ENCODE measurements at places on chromosomes 6 and 20. TPM values are rescaled to one million over a fixed set of nuclear protein-coding genes. Genes with fewer than 3 reads are reported as not detected.
A peak's percentile ranks its signal among the peaks of the same experiment; 100 is the strongest.

GRCh38 chr6:39824030-39824926 lies 32.1 kb downstream of the DAAM2 start:
- H3K36me3 ChIP-seq, result no peaks in the 10 kb centered on the region
- no peak for DNase-seq
- no peak overlapping the region for H3K27ac ChIP-seq
- H3K4me3 ChIP-seq, result no peak overlapping the region
- H3K4me1 ChIP-seq, result no peaks in the 10 kb centered on the region
- no peaks in the 10 kb centered on the region for H3K27me3 ChIP-seq

DNA sequence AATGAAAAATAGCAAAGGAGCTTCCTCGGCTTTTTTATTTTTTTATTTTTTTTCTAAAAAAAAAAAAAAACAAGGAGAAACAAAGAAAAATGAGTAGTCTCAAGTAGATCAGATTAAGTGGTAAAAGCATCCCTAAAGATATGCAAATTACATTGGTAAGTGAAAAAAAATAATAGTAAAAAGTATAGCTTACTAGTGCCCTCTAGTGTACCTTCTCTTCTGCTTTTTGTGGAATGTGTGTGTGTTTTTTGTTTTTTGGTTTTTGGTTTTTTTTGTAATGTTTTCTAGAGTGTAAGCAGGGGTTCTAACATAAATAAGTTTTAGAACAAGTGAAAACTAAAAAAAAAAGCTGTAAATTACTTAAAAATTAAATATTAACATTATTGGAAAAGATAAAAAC lies 1062.0 kb downstream of the HACE1 start:
- no peak for DNase-seq
- no peak overlapping the region for H3K27ac ChIP-seq
- H3K4me3 ChIP-seq, result no peak overlapping the region
- no peaks in the 10 kb centered on the region for H3K27me3 ChIP-seq
- no peaks in the 10 kb centered on the region for H3K4me1 ChIP-seq

DNA sequence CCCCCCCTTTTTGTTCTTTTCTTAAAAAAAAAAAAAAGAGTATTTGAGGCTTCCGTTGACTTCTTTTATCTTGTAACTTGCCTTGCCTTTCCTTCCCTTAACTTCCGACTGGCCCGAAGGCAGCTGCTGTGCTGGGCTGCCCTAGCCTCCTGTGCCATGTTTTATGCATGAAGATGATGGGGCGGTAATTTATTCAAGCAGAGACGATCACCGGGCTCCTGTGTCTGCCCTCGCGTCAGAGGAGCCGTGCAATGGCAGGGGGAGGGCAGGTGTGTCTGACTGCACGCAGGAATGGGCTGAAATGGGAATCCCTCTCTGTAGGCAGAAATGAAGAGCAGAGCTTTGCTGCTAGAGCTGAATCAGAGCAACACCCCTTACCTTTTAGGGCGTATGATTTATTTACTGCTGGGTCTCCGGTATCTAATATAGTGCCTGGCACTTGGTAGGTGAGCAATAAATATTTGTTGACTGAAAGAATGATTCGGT lies 106.3 kb upstream of the RIPOR2 start:
- peaks cover 63% of the 10 kb centered on the region for H3K4me1 ChIP-seq
- H3K4me3 ChIP-seq, result peak overlapping the region; percentile 62
- no peaks in the 10 kb centered on the region for H3K27me3 ChIP-seq
- no peaks in the 10 kb centered on the region for H3K36me3 ChIP-seq
- peak; percentile 75 for DNase-seq

DNA sequence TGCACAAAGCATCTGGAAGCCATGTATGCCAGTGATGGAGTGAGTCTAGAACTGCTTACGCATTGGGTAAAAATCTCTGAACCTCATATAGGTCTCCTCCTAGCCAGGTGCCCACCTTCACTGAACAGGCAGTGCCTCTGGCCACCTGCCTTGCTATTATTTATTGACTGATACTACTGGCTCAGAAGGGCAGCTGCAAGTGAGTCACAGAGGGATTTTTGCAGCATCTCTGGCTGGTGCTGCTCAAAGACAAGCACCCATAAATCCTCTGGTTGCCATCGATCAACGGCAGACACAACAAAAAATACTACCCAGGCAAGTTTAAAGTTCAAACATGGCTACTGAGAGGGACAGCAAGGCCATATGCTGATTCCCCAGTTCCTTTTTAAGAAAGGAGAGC lies 279.4 kb downstream of the UBE3D start:
- H3K27me3 ChIP-seq, result peaks cover 4% of the 10 kb centered on the region
- H3K4me3 ChIP-seq, result no peak overlapping the region
- no peaks in the 10 kb centered on the region for H3K4me1 ChIP-seq

Gene SIRPA
- 10.2 TPM for total RNA-seq

Gene BPI
- not detected for total RNA-seq

Gene LRRC73
- 0.99 TPM for total RNA-seq

Gene GPLD1
- total RNA-seq, result 6.2 TPM

Gene OR2H1
- total RNA-seq, result not detected

Gene GCLC
- total RNA-seq, result 37.8 TPM

All from B cell (primary cell).